HCT116 (cell line): ENCODE measurements at places on chromosomes 12 and 14. TPM values are rescaled to one million over a fixed set of nuclear protein-coding genes. Genes with fewer than 3 reads are reported as not detected.

DNA sequence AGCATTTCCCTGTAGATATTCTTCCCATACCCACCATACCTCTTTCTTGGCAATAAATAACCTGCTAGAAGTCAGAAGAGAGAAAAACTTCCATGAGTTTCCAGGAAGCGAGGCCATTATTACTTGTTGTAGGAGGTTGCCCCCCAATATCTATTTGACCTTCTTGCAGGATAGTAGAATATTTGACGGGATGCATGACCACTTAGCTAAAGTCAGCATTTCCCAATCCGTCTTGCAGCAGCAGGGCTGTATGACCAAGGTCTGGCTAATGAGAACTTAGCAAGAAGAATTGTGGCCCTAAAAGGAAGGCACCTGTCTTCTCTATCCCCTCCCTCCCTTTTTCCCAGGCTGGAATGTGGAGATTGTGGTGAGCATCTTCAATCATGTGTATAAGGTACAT, 51.5 kb downstream of the NINJ2 start:
- DNase-seq, result no peak

GRCh38 chr14:42013559-42013958, 406.9 kb downstream of the LRFN5 start:
- DNase-seq, result no peak

DNA sequence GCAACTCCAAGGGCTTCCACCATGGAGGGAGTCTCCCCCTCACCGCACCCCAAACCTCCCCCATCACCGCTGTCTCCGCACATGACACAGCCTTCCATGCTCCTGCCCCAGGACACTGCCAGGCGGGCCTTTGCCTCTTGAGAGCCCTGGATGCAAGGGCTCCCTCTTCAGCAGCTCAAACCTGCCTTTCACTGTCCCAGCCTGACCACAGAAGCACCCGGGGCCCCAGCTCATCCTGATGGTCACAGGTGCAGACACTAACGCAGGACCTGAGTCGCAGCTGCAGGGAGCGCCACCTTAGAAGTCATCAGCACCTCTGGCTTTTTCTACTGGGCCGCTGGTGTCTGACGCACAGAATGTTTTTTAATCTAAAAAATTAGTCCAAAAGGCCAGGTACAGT, 54.0 kb downstream of the SYNE3 start:
- DNase-seq, result no peak

DNA sequence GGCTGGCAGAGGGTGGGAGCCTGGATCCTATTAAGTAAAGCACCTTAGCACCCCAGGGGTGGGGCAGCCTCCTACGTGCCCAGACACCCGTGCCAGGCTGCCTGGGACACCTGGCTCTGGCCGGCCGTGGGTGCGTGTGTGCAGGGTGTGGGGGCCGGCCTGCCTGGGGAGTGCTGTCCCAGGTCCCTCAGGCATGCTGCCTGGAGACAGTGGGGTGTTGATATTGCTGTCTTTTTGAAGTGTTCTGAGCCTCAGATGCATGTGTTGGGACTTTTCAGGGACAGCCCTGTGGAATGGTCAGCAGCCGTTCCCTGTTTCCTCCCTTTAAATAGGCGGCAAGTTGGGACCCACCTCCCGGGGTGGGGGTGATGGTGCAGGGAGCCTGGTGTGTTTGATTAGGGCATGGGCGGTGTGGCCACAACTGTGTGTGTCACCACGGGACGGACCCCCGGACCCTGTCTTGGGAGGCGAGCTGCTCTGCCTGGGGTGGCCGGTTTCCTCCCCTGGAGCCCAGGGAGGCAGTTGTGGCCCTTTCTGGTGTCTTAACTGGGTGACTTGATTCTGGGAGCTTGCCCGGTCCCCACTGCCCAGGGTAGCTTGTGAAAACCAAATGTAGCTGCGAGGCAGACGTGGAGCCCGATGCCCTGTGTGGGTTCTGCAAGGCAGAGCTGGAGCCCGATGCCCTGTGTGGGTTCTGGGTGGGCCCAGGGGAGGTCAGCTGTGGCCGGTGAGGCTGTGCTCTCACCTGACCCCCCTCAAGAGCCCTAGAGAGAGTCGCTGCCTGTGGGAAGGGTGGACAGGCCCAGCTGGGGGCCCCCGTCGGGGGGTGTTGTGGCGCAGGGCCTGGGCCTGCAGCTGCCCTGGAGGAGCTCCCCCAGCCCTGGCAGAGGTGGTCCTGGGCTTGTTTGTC, 8.2 kb downstream of the ULK1 start:
- DNase-seq, result no peak

- no peak for DNase-seq
Measured at GRCh38 chr12:125280482-125281377, 215.5 kb downstream of the AACS start.

SLC6A13 gene
- total RNA-seq, result 0.39 TPM

- DNase-seq, result no peak
Measured at GRCh38 chr12:46886541-46887041, 60.8 kb upstream of the SLC38A4 start.

DNA sequence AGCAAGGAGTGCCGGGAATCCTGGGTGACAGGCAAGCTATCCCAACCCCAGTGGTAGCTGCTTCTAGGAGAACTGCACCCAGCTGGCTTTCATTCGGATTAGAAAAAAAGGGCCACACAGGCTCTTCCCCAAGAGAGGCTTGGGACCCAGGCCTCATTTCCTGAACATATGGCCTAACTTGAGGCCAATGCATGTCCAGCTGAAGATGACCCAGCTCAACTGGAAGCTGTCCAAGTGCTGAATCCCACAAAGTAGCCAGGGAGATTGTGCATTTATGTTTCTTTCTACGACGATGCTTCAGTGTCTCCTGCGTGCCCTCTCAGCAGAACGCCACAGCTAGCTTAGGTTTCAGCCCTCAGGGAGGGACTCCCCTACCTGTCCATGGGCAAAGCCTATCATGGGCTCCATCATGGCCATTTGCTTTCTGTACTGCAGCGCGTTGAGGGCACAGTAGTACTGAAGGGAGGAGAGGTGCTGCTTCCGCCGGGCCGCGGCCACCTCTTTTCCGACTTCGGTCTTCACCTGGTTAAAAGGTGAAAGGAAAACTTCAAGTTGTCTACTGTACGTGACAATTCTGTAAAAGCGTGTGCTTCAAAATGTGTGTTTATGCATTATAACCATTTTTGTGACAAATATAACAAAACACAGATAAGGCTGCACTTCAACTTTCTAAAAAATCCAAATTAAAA, 29.1 kb downstream of the APPL2 start:
- DNase-seq, result no peak

GRCh38 chr12:43210485-43211192, 341.4 kb downstream of the ADAMTS20 start:
- DNase-seq, result no peak

LALBA gene
- not detected for total RNA-seq

DNA sequence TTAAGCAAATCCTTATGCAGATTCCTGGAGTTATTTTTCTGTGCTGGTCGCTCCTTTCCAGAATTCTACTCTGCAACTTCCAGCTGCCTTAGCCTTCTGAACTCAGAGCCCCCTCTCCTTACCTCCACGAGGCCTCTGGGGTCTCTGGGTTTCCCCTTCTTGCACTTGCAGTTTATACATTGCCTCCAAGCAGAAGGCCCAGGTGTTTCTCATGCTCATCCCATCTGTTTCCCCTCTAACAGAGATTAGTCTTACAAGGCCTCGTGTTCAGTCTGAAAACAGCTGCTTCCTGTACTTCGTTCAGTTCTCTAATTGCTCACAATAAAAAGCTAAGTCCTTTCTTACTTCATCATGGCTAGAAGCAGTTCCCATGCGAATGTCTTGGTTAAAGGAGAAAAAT, 134.4 kb upstream of the FGD4 start:
- DNase-seq, result no peak

OTOGL gene
- total RNA-seq, result not detected

GRCh38 chr14:100891501-100892445, 11.7 kb downstream of the RTL1 start:
- DNase-seq, result no peak

DNA sequence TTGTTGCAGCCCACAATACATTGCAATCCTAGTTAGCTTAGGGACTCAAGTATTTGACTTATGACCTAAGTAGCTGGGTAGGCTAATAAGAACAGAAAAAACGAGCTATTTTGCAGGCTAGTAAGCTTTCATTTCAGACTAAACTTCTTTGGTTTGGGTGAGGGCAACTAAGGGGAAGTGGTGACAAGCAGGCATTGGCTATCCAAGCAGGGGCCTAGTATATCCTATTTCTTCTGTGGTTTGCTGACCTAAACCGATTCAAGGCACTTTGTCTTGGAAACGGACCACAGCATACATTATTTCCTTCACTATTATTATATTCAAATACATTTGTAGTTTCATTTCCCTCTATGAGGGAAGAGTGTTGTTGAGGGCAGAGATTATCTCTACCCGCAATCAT, 21.6 kb upstream of the SLC5A8 start:
- no peak for DNase-seq

DNA sequence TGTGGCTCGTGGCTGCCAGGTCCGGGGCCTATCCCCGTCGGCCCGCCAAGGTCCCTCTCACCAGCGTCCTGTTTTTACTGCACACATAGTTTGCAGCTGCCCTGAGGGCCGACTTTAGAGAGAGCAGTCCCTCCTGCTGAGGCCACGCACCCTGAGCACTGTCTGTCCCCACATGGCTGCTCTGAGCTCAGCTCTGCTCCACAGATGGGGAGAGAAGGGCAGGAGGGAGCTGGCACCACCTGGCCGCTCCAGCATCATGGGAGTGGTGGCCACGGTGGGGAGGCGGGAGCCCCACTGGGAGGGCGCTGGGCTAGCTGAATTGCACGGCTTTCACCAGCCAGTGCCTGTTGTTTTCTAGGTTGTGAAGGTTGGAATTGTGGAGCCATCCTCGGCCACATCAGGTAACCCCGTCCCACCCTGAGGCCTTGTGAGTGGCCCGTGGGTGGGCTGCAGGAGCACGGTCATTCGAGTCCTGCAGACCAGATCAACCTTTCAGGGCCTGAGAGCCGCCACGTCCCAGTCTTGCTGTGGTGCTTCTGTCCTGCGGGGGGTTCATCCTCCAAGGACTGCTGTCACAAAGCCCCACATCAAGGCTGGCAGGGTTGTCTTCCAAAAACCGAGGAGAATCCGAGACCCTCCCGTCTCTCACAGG, 7.4 kb upstream of the TEX22 start:
- no peak for DNase-seq

GRCh38 chr12:132085291-132085635, 58.9 kb downstream of the DDX51 start:
- no peak for DNase-seq

DNA sequence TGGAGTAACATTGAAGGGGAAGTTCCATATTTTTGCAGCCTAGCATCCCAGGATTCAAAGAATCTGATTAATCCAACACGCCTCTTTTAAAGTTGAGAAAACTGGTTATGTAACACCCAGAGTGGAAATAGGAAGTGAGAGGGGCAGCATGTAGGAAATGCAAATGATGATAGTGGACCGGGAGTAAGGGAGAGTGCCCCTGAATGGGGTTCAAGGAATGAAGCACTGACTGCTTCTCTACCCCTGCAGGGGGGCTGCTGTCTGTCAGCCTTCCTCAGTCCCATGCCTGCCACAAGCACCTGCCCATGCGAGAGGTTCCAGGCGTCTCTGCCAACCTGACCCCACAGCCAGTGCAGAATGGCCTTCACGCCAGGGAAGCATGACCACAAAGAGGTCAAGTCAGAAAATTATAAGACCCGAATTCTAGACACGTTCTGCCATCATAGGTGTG, 126.5 kb upstream of the CCND2 start:
- DNase-seq, result no peak

GLT1D1 gene
- not detected for total RNA-seq
